Upper lobe of left lung (tissue), 6 donors: ENCODE measurements at places on chromosomes 11 and 22.

GRCh38 chr22:27097506-27097905, 440.1 kb downstream of the MIAT start:
- no peak for DNase-seq

GRCh38 chr11:35073691-35074419, 65.1 kb upstream of the CD44 start:
- DNase-seq: no peak

- DNase-seq: no peak
Measured at GRCh38 chr22:19629720-19630419, 84.4 kb upstream of the SEPTIN5 start.

DNA sequence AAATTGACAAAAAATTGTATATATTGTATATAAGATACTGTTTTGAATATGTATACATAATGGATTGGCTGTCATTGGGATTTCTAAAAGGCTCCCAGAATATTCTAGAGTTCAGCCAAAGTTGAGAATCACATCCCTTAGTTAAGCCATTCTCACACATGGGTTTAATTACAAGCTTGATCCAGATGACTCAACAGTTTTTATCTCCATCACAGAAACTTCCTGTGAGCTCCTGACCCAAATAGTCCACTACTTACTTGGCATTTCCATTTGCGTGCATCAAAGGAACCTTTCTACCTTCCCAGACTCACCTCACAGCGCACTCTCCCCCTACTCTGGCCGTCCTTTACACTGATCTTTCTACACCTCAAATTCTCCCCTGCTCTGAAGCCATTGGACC, 184.8 kb upstream of the ARHGAP20 start:
- DNase-seq: no peak

DNA sequence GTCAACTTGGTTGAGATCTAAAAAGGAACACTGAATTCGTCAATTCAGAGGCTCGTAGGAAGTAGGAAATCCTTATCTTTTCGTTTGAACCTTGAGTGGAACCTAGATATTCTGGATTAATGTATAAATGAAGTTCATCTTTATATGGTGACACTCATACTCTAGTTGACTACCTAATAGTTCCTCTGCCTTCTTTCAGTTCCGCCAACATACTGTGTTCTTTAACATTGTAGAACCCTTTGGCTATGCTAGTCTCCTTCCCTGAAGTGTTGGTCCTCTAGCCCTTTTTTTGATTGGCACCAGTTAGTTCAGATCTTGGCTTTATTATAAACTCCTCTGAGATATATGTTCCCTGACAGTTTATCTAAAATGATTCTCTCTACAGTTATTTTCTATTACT, 1.5 kb downstream of the ATM start:
- no peak for DNase-seq

- DNase-seq: no peak
Measured at GRCh38 chr11:62770778-62771143, 435 bp upstream of the TAF6L start.

DNA sequence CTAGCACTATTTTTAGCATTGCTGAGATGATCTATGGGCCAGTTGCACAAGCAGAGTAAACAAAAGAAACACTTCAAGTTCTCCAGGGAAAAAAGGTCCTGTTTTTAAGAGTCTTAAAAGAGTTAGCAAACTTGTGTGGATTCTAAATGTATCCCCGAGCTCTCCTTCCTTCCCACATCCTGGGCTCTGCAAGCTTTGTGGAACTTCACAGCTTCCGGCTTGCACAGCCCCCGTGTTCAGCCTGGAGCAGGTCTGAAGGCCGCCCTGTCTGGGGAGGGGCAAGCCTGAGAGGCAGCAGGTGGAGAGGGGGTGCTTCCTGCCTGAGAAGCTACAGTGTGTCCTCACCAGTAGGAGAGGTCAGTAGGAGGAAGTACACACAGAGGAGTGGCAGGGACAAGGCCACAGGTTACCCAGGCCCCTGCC, 35.1 kb upstream of the SUSD2 start:
- DNase-seq: no peak

GRCh38 chr11:110490886-110491285, 61.1 kb downstream of the FDX1 start:
- DNase-seq: no peak

DNA sequence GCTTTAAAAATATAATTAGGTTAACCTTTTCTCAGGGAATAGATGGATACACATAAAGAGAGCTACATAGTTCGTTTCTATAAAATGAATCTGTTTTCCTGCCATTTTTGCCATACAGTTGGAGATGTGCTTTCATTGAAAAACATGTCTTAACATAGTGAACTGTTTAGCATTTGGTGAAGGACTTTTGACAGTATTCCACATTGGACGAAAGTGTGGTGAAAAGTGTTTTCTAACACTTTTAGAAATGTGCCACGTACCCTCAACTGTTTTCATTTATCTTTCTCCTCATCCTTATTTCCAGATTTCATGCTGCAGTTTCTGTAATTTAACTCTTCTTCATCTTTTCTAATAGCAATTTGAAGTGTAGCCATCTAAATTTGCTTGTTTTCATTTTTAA, 249.1 kb upstream of the MTNR1B start:
- DNase-seq: no peak

DNA sequence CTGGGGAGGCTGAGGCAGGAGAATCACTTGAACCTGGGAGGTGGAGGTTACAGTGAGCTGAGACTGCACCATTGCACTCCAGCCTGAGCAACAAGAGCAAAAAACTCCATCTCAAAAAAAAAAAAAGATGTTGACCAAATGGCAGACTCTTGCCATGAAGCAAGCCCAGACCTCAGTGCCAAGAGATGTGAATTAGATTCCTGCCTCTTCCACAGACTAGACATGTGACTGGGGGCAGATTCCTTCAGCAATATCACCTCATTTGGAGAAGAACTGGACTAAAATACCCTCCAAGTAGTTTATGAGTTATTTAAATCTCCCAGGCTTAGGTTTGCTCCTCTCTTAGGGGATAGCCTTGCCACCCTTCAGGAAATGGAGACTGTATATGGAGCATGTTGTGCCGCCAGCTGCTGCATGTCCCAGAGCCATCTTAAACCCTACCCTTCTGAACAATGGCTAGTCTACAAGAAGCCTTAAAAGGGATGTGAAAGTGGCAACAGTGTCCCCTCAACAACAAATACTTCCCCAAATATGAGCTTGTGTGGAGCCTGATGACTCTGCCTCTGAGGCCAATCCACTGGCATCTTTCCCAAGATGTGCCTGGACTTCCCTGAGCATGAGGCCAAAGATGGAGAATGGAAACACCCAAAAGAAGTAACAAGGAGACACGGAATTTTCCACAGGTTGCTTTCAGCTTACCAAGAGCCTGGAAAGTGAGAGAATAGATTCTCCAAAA, 763 bp upstream of the MS4A7 start:
- DNase-seq: no peak

DNA sequence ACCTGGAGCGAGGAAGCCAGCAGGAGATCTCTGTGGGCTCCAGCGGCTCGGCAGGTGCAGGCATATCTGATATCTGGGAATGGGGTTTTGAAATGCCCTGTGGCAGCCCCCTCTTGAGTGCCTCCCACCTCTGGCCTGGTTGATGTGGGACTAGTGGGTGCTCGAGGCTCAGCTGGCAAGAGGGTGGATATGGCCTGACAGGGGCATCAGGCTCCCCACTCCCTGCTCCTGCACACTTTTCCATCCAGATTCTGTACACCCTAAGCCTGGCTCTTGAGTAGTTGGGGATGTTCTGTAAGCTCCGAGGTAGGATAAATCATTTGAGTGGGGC, 75.0 kb downstream of the SCN3B start:
- no peak for DNase-seq

GRCh38 chr11:93849751-93850593, 446 bp downstream of the VSTM5 start:
- no peak for DNase-seq

DNA sequence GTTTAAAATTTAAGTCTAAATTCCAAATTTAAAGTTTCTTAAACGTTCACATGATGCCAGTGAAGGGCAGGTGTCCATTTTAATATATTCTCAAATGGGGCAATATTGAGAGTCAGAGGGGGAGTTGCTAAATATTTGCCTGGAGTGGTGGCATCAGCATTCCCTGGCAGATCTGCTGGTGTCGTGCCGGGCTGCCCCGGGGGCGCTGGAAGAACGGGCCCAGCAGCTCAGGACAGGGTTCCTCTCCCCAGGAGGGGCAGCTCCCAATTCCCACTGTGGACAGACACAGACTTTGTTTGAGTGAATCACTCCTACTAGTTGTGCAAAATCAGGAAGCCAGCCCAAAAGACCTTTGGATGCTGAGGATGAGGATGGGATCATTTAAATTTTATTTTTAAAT, 468.7 kb upstream of the B3GAT1 start:
- no peak for DNase-seq

DNA sequence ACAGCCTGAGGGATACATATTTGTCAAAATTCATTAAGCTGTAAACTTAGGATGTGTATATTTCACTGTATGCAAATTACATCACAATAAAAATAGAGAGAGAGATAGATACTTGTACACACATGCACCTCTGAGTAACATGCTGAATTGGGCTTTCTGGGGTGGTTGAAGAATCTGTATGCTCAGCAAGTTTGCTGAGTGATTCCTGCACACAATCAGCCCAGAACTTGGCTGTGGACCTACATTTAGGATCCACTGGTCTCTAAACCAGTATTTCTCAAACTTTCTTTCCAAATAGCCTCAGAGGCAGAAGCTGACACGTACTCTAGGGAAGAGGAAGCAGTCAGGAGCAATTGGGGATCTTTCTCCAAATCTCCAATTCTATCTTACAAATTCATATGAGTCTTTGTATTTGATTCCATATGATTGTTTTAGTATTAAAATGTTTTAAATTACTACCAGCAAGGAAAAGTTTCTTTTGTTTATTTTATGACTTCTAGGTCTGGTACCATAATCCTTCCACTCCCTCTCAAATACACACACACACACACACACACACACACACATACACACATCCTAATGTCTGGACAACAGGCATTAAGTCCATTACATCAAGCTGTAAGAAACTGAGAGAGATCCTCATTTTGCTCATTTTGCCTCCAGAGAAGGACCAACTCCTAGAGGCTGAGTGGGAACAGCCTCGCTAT, 20.0 kb downstream of the SYT13 start:
- no peak for DNase-seq

DNA sequence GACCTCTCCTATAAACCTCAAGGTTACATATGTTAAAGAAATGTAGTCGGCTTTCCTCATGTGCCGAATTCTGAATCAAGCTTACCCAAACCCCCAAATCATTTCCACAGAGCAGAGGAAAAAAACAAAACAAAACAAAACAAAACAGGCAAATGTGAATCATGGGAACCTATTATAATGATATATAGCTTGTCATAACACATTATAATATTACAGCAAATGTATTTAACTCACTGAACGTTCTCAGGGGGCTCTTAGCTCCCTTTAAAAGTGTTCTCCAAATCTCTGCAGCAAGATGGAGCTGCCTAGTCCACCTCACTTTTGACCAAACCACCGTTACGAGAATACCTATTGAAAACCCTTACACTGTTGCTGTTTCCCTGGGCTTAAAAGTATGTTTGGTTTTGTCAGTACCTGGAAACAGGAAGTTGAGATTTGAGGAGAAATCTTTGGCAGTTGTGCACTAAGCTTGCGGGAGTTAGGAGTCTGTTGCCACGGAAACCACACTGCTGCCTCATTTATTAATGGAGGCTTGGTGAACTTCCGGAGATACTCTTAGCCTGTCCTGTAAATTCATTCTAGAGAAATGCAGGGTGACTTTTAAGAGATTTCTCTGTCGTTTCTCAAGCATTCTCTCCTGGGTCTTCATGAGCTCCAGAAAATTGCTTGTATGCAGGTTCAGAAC, 167.0 kb upstream of the RASSF10 start:
- DNase-seq: peak; percentile 39

DNA sequence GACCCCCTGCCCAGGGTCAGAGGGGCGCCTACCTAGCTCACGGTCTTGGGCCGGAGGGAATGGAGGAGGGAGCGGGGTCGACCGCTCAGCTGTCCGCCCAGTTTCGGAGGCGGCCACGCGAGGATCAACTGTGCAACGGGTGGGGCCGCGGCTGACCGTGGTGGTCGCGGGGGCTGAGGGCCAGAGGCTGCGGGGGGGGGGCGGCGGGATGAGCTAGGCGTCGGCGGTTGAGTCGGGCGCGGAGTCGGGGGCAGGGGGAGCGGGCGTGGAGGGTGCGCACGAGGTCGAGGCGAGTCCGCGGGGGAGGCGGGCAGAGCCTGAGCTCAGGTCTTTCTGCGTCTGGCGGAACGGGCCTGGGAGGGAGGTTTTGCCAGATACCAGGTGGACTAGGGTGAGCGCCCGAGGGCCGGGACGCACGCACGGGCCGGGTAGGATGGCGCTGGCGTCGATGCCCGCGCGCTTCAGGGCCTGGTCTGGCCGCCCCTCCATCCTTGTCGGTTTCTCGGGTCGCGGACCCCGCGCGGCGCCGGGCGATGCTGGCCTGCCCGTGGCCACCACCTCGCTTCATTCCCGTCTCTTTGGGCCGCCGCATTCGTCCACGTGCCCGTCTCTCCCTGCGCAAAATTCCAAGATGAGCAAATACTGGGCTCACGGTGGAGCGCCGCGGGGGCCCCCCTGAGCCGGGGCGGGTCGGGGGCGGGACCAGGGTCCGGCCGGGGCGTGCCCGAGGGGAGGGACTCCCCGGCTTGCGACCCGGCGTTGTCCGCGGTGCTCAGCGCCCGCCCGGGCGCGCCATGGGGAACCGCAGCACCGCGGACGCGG, at the start of gene DRD4:
DRD4 (plus strand) TSS at position 759 of the 822 bp plus-strand sequence; CDS start at position 795, 36 bp downstream.
- DNase-seq: no peak

- no peak for DNase-seq
Measured at GRCh38 chr11:14546672-14547071, 26.5 kb upstream of the PSMA1 start.

DNA sequence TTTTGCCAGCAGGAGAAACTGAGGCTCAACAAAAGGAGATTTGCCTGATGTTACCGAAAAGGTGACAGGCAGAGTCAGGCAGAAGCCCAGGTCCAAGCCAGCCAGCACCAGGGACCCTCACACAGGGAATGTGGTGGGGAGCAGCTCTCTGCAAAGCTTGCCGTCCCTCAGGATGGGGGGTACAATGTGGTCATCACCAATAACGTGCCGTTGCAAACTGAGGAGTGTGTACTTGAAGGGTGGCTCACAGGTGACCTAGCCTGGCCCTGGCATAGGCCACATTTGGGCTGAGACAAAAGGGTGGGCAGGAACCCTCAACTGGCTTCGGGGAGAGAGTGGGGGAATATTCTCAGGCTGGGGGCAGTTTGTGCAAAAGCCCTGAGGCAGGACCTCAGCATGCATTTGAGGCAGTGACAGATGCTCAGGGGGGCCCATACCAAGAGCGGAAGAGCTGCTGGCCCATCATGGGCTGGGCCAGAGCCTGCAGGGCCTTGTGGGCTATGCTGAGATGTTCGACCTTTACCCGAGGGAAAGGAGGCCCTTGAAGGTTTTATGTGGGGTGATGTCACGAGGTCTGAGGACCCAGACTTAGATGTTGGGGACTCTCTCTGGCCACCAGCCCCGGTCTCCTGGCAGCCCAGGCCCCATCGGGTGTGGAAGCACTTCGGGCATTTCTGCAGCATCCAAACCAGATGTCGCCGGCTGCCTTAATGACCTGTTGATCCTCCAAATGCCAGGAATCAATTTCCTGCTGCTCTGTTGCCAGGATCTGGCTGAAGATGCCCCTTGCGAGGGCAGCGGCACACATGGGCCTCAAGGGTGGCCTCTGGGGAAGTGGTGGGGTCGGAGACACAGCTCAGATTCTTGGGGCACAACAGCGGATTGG, 57.4 kb upstream of the SHISAL1 start:
- DNase-seq: no peak

- DNase-seq: no peak
Measured at GRCh38 chr11:112058103-112058502, 15.7 kb downstream of the PIH1D2 start.
